ENCODE measurements at places on chromosomes 6 and 20. TPM values are rescaled to one million over a fixed set of nuclear protein-coding genes. Genes with fewer than 3 reads are reported as not detected.

Gene C6orf58
- not detected for total RNA-seq

Gene C6orf141
- total RNA-seq: 4.5 TPM

Gene OXT
- total RNA-seq: not detected

Gene PGC
- 19.2 TPM for total RNA-seq

Gene ASIP
- total RNA-seq: not detected

Gene MOCS1
- total RNA-seq: 23.0 TPM

DNA sequence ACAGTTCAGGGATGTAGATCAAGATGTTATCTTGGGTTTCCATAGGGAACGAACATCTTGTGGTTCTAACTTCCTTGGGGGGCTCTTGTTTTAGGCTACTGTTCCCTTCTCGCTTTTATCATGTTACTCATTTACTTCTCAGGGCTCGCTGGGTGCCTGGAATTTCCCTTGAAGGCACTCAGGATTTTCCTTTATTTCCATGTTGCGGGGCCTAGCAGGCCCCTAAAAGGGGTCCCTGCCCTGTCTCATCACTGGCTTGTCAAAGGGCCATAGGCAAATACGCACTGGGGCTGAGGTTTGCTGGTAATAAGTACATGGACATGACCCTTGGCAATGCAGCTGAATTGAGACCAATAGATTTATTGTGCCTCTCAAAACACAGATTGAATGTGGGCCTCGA lies 262.3 kb downstream of the CDH4 start:
- H3K4me1 ChIP-seq: no peaks in the 10 kb centered on the region
- no peak for DNase-seq
- H3K36me3 ChIP-seq: no peaks in the 10 kb centered on the region
- no peak overlapping the region for H3K27ac ChIP-seq
- no peak overlapping the region for H3K4me3 ChIP-seq

- H3K27me3 ChIP-seq: no peaks in the 10 kb centered on the region
- H3K36me3 ChIP-seq: no peaks in the 10 kb centered on the region
- no peaks in the 10 kb centered on the region for H3K4me1 ChIP-seq
- H3K4me3 ChIP-seq: no peak overlapping the region
These were observed 6.0 kb downstream of the APMAP start for GRCh38 chr20:24986436-24987015.

GRCh38 chr6:6695625-6696276 lies 107.2 kb downstream of the LY86 start:
- H3K4me3 ChIP-seq: no peak overlapping the region
- no peaks in the 10 kb centered on the region for H3K27me3 ChIP-seq
- DNase-seq: peak; percentile 82

DNA sequence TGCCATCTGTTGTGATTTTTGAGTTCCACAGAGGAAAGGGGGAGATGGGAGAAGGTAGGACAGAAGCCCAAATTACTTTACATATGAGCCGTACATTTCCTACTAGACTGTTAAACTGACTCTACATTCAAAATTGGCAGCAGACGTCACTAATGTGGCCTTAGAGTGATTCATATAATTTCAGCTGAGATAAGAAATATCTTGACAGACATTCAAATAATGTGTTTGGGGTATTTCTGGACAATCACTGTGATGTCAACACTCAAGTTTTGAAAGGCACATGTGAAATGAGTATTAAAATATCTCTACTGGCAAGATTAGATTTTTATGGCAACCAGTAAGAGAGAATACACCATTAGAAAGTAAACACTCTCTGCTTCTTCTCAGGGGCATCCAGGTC lies 104.0 kb downstream of the MTFR2 start:
- no peaks in the 10 kb centered on the region for H3K4me1 ChIP-seq
- H3K4me3 ChIP-seq: no peak overlapping the region
- H3K27ac ChIP-seq: no peak overlapping the region
